Muscle of leg (tissue), 16 donors: ENCODE measurements at places on chromosomes 4 and X. TPM values are rescaled to one million over a fixed set of nuclear protein-coding genes. Genes with fewer than 3 reads are reported as not detected.

Gene ZMAT1
- 1.9 TPM for total RNA-seq

Gene RPS6KA6
- 4.0 TPM for total RNA-seq

Gene SOX3
- total RNA-seq: 0.04 TPM

Gene CORIN
- 1.0 TPM for total RNA-seq

Gene MAGT1
- 47.8 TPM for total RNA-seq
